CD4-positive, alpha-beta memory T cell (primary cell): ENCODE measurements at places on chromosomes 7 and 10. TPM values are rescaled to one million over a fixed set of nuclear protein-coding genes. Genes with fewer than 3 reads are reported as not detected.

CRHR2 gene
- not detected for total RNA-seq

DNA sequence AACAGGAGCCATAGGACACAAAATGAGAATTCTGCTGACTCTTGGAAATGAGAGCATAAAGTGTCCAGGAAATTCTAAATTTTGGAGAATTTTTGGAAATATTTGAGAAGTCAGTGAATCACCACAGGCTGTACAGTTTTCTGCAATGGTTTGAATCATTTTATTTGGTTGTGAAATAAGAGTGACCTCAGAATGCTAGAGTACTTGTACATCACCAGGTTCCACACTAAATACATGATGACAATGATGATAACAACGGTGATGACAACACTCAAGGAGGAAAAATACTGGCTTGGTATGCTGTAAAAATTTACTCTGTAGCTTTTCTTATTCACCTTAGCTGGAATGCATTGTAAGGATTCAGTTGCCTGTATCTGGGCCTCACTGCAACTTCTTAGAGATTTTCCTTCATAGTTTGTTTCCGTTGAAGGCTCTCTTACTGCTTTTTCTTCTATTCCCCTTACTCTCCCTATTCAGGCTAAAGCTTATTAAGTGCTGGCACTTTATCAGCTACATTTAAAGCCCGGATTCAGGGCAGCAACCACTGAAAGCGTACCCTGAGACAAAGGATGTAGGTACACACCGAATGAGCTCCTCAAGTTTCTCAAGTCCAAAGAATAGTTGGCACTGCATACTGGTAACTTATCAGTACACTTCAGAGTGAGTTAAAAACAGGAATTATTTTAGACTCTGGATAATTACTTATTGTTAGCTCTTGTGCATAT lies 30.2 kb upstream of the NME8 start:
- DNase-seq = no peak

- no peak for DNase-seq
These were observed 65.9 kb downstream of the CLIP2 start for GRCh38 chr7:74355091-74355490.

DNA sequence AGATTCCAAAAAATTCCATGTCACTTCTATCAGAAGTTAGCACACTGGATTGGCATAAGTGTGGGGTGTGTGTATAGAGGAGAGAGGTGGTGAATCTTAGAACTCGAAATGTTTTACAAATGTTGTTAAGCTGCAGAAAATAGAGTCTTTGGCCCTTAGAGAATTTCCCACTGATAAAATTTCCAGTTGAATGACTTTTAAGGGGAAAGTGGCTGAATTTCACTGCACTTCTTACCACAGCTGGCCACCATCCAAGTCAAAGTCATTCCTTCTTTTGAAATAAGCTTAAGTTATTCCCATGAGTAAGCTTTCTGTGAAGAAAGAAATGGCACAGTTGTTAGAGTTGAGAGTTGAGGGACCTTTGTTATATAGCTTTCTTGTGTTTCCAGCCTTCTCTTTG lies 13.9 kb downstream of the VCL start:
- DNase-seq = no peak

- DNase-seq = no peak
These were observed 22.4 kb upstream of the MNX1 start for GRCh38 chr7:157032644-157033482.

OLAH gene
- total RNA-seq = not detected

KEL gene
- 0.61 TPM for total RNA-seq

TSC22D4 gene
- 144 TPM for total RNA-seq

DNA sequence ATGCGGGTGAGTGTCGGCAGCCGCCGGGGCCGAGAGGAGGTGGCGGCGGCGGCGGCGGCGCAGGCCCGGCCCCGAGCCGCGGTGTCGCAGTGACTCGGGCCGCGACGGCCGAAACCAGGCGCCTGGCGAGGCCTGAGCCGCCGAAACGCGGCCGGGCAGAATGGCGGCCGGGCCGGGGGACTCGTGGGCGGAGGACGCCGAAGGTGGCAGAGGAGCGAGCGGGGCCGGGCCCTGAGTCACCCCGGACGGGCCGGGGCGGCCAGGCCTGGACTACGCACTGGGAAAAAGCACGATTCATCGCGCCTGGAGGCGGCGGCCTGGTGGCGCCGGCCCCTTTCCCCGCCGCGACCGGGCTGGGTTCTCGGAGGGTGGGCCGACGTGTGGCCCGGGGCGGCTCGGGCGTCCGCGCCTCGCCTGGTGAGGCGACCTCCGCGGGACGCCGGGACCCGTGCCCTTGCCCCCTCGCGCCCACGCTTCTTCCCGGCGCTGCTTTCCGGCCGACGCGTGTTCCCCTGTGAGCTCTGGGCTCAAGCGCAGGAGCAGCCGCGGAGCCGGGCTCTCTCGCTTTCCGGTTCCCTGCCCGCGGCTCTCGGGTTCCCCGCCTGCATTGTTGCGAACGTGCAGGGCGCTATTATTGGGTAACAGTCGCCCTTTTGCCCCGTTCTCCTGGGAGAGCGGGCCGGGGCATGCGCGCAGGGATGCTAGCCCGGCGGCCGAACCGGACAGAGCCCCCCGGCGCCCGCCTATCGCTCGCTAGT lies 500 bp downstream of the CUL1 start:
- DNase-seq = peak; percentile 47

DNA sequence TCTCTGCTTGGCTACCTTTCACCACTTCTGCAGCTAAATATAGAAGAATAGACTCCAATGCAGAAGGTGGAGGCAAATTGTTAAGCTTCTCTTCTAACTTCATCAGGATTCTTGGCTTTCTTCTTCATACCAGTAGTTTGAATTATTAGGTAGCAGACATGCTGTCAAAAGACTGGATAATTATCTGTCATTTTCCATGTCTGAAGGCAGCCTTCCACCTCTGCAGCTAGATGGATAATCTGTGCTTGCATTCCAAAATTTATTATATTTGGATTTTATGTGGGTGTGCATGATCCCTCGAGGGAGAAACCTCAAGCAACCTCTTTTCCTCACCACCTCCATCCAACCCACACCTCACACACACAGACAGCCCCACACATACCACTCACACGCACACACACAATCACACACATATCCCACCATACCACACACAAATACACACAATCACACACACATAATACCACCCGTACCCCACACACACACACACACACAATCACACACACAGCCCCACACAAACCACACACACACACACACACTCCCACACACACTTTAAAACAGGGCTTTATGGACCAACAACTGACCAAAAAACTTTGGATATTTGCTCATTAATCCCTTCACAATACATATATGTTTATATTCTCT lies 145.0 kb downstream of the C7orf25 start:
- DNase-seq = no peak

DNA sequence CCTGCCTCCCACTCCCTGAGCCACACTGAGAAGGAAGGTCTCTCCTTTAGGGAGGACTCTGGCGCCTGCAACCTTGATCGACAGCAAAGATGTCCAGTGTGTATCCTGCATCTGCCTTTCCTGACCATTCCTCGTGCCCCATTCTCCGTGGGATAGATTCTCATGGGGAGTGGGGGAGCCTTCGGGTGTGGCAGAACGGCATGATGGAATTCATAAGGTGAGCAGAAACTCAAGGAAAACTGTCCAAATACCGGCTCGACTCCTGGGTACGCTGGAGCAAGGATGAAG lies 636 bp upstream of the RARRES2 start:
- no peak for DNase-seq

- peak; percentile 26 for DNase-seq
These were observed 1.8 kb upstream of the NUB1 start for GRCh38 chr7:151339651-151340382.

ZNF789 gene
- 20.8 TPM for total RNA-seq

- no peak for DNase-seq
These were observed 42.2 kb upstream of the NRF1 start for GRCh38 chr7:129569326-129569725.

TMEM176B gene
- 2.3 TPM for total RNA-seq

DNA sequence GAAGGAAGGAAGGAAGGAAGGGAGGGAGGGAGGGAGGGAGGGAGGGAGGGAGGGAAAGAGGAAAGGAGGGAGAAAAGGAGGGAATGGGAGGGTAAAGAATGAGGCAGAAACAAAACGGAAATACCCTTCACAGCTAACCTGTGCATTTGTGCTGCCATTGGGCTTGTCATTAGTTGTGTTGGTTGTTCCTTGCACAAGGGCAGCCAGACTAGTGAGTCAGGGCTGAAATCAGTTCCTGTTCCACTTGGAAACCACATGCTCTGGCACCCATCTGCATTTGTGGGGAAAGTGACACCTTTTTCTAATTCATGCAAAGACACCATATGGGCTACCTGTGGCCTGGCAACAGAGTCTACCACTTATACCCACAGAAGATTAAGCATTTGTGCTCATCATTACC lies 1004.0 kb upstream of the C7orf33 start:
- DNase-seq = no peak
